Epithelial cell of proximal tubule (primary cell): ENCODE measurements at places on chromosomes 12 and 14.

DNA sequence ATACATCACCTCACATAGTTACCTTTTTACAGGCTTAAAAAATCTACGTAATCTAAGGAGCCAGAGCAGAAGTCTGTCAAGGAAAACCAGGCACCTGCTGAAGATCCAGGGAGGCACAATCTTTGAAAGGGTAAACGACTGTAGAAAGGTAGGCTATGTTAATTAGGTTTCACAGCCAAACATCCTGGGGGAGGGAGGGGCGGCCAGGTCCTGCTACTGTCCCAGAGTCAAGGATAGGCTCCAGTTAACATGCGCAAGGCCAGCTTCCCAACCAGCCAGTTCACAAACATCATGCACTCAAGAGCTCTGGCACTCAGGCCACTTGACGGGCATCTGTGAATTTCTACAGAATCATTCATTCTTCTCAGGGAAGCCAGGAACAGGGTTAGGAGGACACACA lies 22.9 kb downstream of the NIN start:
- DNase-seq: no peak

GRCh38 chr14:68464711-68465110 lies 328.2 kb downstream of the ZFP36L1 start:
- DNase-seq: peak; percentile 66

DNA sequence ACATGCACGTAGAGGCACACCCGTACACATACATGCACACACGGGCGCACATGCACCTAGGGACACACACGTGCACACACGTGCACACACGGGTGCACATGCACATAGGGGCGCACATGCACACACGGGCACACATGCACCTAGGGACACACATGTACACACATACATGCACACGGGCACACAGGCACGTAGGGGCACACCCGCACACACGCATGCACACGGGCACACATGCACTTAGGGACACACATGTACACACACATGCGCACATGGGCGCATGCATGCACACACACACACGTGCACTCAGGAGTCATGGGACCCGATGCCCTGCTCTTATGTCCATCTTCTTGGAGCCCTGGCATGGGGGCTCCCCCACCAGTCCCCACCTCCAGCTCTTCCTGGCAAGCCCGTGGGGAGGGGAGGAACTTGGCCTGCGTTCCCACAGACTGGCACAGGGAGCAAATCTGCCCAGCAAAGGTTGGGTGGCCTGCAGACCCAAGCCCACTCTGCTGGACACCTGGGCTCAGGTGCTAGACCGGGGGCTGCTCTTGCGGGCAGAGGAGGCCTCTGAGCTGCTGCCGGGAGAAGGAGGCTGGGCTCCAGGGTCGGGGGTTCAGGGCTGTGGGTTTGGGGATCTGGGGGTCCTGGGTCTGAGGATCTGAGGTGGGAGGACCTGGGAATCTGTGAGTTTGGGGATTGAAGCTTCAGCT lies 51.4 kb downstream of the KIF26A start:
- DNase-seq: no peak

DNA sequence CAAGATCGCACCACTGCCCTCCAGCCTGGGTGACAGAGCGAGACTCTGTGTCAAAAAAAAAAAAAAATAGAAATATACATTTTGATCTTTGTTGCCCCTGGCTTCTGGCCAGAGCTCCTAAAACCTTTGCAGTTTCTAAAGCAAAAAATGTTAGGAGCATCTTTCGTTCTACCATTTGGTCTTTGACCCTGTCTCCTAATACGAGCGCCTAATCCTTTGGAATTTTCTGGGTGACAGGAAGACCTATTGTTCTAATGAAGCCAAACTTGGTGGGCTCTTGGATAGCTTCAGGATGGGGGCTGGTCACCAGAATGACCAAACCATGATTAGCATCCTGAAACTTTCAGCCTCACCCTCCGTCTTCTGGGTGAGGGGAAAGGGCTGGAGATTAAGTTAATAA lies 32.3 kb upstream of the CLIP1 start:
- no peak for DNase-seq

- DNase-seq: no peak
These were observed 253.7 kb downstream of the SNAPC1 start for GRCh38 chr14:62015945-62016344.

GRCh38 chr12:101793401-101793800 lies 37.4 kb downstream of the GNPTAB start:
- DNase-seq: peak; percentile 96

- no peak for DNase-seq
These were observed 884 bp downstream of the CAPRIN2 start for GRCh38 chr12:30753751-30754382.

GRCh38 chr12:116295327-116296263 lies 18.1 kb upstream of the MED13L start:
- no peak for DNase-seq

DNA sequence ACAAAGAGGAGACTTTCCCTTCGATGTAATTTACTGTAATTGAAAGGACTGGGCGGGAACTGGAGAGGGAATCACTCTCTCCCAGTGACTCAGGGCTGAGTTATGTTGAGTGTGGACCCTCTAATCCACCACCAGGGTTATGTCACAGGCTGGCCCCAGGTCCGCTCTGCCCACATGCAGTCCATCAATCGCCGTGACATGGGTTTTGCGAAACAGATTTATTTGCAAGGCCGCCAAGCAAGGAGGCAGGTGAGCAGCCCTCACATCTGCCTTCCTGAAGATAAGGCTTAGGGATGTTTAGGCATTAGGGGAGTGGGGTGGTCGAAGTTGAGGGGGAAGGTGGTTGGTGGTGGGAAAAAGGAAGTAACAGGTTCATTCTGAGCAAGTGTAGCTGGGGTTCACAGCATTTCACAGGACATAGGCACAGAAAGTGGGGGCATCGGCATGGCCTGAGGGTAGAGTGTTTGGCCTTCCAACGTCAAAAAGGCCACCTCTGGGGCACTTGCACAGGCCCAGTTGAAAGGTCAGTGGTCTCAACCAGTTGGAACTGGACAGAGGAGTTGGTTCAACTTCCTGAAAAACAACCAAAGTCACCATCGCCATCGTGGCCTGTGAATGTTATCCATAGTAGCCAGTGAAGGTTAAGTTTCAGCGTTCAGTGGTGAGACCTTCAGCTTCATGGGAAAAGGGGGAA lies 66.9 kb downstream of the DNAH10 start:
- no peak for DNase-seq

GRCh38 chr14:84074626-84075025 lies 1455.3 kb upstream of the FLRT2 start:
- DNase-seq: no peak

- no peak for DNase-seq
These were observed 23.3 kb downstream of the LMNTD1 start for GRCh38 chr12:25529738-25530137.

GRCh38 chr12:56931474-56931978 lies 2.7 kb downstream of the SDR9C7 start:
- DNase-seq: no peak
